ENCODE measurements at places on chromosomes 7 and 10.
A peak's percentile ranks its signal among the peaks of the same experiment; 100 is the strongest.

GRCh38 chr10:77049896-77050295 lies 587.7 kb downstream of the KCNMA1 start:
- no peak for DNase-seq

DNA sequence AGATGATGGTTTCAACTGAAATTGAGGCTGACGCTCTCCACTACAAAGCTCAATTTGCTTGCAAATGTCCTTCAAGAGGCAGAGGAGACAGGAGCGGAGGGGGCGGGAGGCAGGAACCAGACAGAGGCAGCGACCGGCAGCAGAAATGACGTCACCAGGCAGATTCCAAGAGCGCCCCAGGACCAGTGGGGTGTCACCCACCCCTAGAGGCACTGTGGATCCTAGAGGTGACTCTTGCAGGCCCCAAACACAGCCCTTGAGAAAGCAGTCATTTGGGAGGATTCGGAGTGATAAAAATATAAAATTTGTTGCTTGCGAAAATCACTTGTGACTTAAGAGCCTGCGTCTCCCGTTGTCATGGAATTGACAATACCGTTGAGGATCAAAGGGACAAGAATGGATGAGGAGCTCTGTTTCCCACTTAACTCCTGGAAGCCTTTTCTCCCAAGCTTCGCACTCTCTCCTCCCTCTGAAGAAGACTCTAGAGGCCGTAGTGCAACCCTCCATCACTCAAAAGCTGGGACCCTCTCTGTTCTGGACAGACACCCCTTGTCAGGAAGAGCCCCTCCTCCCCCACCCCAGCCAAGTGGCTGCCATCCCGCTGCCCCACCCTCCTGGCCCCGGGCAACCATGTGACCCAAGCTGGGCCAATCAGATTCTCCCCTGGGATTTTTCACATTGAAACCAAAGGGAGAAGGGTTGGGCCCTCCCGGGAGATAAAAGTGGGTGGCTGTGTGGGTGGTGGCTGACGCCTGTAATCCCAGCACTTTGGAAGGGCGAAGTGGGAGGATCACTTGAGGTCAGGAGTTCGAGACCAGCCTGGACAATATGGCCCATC lies 16.3 kb upstream of the SLC29A4 start:
- no peak for DNase-seq

DNA sequence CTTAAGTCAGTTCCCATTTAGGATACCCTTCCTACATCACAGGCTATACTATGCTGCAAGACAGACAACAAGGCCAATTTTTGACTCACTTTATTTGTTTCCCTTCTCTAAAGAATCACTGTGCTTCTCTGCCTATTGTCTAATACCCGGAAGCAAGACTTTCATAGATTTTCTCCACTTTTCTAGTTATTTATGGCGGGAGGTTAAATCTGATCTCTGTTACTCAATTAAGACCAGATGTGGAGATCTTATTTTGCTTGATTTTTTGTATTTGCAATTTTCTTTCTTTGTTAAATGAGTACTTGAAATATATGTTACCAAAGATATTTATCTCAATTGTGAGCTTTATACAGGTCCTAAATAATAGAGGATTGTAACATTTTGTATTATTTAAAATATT lies 511.5 kb downstream of the ATRNL1 start:
- DNase-seq, result no peak

GRCh38 chr7:154342971-154343633 lies 290.9 kb downstream of the DPP6 start:
- no peak for DNase-seq

DNA sequence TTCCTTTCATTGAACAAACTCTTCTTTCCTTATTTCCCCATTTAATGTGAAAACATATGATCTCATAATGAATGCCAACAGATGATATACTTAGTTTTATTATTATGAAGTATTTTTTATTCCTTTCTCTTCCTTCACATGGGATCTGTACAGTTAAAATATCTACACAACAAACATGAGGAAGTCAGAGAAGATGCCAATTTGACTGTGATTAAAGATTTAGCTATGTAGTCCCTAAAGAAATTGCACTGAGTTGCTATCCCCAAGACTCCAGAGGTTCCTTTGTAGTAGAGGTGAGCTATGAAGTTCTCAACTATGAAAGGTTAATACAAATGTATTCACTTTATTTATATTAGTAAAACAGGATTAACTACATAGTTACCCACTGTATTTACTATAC lies 60.6 kb upstream of the LRRN3 start:
- no peak for DNase-seq

DNA sequence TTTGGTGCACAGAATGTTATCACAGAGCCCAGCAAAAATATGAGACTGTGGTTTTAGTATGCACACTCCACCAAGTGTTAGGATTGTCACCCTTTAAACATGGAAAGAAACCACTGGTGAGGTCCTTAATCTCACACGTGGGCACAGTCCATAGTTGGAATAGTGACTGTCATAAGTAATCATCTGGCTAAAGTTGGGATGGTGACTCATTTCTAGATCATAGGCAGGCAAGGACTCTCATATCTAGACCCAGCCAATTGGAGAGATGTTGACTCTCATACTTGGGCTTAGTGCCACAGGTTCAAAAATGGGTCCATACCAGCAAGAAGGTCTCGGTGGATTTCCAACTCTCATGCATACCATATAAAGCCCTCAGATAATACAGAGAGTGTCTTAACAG lies 39.6 kb upstream of the ZNF680 start:
- no peak for DNase-seq

GRCh38 chr10:27680006-27680557 lies 65.5 kb downstream of the MKX start:
- DNase-seq, result no peak

DNA sequence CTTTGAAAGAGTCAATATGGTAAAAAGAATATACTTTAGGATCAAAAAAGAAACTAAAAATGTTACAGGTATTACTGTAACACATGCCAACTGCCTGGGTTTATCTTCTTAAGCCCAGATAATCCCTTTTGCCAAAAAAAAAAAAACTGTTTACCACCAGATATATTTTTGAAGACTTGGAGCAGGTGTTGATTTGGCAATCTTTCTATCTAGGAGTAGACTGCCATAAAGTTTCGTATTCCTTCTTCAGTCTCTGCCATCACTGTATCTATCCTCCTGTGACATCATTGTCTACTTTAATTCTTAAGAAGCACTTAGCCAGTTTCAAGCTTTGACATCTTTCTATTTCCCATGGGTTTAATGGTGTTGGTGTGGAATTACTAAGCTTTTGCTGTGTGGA lies 161.0 kb downstream of the ST7 start:
- DNase-seq, result no peak

GRCh38 chr7:15214976-15215375 lies 312.4 kb upstream of the DGKB start:
- no peak for DNase-seq

- DNase-seq, result no peak
Observed at GRCh38 chr7:105734233-105734632, 142.2 kb downstream of the ATXN7L1 start.

DNA sequence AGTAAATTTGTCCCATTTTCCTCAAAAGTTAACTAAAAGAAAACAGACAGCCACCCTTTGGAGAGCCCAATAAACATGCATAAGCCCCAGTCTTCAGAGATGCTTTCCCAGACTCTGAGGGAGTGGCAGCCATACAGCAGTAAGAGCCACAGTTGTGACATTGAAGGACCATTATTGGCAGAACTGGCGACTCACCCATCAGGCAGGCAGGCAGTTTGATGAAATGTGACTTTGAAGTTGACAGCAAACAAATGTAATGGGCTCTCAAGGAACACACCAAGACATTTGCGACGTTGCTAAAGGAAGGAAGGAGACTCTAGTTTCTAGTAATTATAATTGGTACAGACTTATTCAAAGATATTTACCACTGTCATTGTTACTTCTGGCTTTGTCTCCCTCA lies 287.5 kb upstream of the PHYHIPL start:
- no peak for DNase-seq

DNA sequence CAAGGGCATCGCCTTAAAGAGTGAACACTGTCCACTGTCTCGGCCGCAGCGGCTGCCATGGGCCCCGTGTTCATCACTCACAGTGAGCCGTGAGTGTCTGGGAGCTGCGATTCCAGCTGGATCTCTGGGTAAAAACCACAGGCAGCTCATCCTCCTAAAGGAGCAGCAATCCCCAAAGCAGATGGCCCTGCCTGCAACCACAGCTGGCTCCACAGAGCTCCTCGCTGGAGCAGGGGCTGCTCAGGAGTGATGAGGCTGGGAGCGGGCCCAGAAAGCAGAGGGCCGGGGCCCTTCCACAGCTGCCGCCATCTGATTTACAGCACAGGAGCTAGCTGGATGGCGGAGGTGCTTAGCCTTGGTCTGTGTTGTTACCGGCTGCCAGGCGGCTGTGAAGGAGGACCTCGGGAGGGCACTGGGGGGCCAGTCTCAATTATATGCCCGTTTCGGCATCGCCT lies 6.6 kb upstream of the TMEM184A start:
- no peak for DNase-seq

- DNase-seq, result no peak
Observed at GRCh38 chr10:29252811-29253689, 35.8 kb upstream of the LYZL1 start.

DNA sequence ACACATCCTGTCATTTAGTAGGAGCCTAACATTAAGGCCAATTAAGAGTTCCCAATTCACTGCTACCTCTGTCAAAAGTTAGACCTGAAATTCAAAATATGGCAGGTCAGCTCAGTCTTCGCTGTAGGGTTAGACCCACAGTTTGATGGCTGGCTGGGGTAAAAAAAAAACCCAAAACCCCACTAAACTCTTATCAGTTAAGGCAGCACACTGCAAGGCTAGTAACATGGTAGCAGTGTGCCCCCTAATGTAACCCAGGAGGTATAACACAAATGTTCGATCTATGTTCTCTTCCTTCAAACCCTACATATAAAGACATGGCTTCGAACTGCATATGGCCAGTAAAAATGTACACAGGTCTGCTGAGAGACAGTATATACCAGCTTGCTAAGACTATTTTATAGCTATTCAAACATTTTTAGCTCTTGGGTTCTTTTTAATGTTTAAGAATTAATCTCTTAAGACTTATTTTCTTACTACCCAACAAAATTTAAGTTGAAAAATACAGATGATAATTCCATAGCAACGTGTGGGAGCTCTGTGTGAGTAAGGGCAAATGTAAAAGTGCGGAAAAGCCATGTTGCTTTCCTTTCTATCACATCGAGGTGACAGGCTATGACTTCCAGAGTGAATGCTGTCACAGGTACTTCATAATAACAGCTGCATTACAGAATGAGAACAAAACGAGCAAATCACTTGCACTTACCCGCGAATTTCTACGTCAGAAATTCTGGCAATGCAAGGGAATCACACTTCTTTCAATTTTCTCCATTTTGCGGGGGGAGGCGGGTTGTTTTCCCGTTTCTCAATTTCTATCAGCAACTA lies 168.4 kb upstream of the IMMP2L start:
- peak; percentile 26 for DNase-seq

DNA sequence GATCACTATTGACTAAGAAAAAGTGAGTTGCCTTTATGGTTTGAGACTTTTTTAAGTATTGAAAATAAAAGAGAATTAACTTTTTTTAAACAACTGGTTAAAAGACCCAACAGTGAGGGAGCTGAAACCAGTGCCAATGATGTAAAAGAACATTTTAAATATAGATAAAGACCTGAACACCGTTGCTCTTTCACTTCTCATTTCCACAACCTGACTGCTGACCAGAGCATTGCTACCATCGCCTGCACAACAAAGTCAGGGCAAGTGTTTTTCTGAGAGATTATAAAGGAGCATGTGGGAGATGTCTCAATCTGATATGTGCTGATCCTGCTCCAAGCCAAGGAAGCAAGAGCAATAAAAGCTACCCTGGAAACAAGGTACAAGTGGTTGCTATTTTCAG lies 34.7 kb downstream of the IMMP2L start:
- DNase-seq, result no peak

DNA sequence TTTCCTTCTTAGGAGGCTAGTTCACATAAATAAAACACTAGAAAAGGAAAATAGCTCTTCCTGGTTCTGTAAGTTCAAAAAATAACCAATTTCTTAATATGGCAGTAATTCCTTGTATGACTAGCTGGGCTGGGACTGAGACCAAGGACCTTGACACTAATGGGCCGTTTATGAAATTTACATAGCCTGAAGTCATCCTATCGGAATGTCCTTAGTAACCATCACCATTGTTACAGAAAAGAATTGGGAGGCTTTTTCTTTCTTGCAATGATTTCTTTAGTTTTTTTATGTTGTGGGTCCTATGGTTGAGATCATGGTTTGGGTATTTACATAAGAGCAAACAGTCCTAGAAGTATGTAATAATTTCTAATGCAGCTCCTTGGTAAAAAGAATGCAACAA lies 87.1 kb upstream of the HDAC9 start:
- DNase-seq, result no peak

- no peak for DNase-seq
Observed at GRCh38 chr10:113425541-113425951, 127.3 kb upstream of the HABP2 start.

- no peak for DNase-seq
Observed at GRCh38 chr10:32788359-32788758, 169.7 kb downstream of the ITGB1 start.

GRCh38 chr7:140062528-140063299 lies at the start of gene PARP12:
Gene PARP12 (minus strand): TSS chr7:140062951. CDS start chr7:140062847, 104 bp downstream.
- DNase-seq, result peak; percentile 91

- DNase-seq, result no peak
Observed at GRCh38 chr7:93574269-93574645, 267 bp downstream of the CALCR start.

DNA sequence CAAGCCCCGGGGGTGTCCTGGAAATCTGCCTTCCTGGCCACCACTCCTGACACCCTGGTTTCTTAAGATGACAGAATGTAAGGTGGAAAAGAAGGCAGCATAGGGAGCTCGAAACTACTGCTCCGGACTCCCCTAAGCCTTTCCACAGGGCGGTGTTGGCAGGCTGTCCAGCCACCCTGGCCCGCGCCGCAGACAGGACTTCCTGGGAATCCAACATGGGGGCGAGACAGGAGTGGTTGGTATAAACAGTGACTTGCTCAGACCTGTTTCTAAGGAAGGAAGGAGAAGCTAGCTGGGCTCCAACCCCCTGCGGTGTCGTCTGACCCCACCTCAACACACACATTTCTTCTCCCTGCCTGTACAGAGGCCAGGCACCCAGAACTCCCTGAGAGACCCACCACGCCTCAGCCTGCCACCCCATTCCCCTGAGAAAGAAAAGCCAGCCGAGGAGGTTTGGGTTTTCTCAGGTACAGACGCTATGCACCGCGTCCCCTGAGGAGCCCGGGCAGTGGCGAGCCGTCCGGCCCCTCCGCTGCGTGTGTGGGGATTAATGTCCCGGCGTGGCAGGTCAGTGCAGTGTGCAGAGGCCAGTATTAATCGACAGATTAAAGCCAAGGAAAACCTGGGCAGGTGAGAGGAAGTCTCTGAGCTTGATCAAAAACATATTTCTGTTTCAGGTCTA lies 349.6 kb upstream of the MKI67 start:
- DNase-seq, result no peak

- no peak for DNase-seq
Observed at GRCh38 chr10:126919426-126919825, 14.2 kb downstream of the DOCK1 start.

DNA sequence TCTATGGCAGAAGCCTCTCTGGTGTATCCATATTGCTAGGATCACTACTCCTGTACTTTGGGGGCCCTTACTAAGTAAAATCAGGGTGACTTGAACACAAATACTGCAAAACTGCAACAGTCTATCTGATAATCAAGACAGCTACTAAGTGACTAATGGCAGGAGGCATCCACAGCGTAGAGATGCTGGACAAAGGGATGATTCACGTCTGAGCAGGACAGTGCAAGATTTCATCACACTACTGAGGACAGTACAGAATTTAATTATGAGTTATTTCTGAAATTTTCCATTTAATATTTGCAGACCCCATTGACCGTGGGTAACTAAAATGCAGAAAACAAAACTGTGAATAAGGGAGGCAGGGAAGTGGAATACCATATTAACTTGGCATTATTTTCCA lies 10.4 kb downstream of the CUL2 start:
- DNase-seq, result no peak

GRCh38 chr10:73967544-73967943 lies 30.4 kb upstream of the VCL start:
- DNase-seq, result no peak

Measured in activated CD4-positive, alpha-beta T cell treated with anti-CD3 and anti-CD28 coated beads, Interleukin-2, Interleukin-4, amounts not matched to agents 100 ng/mL and 50 ng/mL, durations not matched to agents 16 hours and 8 hours (primary cell).